CD4-positive, alpha-beta T cell treated with Interleukin-17A for 1 hour (primary cell): ENCODE measurements at places on chromosomes 3 and 15.

- DNase-seq = no peak
Measured at GRCh38 chr3:66997560-66998112, 471 bp upstream of the KBTBD8 start.

DNA sequence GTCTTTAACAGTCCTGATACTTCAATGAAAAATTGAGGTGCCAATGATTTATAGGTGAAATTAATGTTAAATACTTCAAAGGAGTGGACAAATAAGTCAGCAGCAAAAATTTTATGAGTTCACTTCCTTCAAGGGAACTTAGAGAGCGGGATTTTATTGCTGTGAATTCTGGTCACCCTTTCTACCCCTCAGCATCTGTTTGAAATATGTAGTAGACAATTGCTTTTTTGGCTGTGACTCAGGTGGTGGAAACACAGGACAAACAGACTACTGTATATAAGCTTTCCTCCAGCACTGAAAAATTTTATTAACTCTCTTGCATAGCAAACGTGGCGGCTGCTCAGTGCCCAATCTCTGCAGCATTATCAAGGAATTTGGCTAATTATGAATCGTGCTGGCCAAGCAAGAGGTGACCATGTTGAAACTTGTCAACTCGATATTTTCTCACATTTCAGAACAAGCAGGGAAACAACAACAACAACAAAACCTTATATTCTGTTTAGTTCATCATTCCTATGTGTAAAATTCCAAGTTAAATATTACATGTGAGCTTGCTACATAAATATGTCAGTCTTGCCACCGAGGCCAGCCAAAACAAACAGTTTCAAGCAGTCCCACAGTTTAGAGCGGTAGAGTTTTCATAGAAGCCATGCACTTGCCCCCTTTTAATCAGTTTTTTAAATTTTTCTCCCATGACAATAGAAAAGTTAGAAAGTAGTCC lies 420.2 kb downstream of the FOXP1 start:
- DNase-seq = no peak

DNA sequence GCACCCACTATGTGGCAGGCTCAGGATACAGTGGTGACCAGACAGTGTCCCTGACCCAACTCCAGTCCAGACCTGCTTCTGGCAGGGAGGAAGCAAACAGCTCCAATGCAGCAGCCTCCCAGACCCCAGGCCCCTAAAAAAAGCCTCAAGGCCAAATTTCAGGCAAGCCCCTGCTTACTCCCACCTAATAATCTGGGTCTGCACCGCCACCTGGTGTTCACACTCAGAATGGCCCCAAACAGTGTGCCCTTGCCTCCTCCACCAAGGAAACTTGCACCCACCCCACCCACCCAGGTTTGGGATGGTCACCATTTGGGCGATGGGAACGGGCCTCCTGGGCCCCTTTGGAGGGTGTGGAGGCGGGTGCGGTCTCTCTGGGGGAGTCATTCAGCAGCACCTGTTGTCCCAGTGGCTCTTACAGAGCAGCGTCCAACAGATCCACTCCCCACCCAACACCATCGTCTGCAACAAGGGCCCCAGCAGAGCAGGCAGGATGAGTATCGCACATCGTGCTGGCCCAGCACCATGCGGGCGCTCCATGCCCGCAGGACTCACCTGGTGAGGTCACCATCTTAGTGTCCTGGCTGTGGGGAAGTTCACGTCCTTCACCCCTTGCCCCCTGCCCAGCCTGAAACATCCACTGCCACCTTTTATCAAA lies 17.3 kb downstream of the C3orf18 start:
- peak; percentile 73 for DNase-seq

GRCh38 chr15:29139540-29140459 lies 129.8 kb downstream of the NSMCE3 start:
- peak; percentile 32 for DNase-seq

- no peak for DNase-seq
Measured at GRCh38 chr3:37625690-37626360, 235.9 kb upstream of the CTDSPL start.

DNA sequence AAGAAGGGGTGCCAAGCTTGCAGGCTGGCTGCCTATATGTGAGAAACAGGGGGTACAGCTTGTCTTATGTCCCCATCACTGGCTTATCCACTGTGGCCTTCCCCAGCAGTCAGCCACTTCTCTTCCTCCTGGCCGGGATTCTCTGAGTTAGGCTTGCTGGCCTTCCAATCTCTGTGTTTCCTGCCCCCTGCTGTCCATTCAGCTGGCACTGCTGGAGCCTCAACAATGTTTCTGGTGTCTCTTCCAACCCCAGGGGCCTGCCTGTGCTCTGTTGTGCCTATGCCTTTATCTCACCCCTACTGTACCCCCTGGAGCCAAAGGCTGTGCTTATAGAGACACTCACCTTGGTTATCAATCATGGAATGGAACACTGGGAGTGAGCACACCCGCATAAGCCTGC lies 36.5 kb downstream of the ANAPC13 start:
- DNase-seq = no peak

GRCh38 chr15:93894438-93895036 lies 336.8 kb upstream of the MCTP2 start:
- DNase-seq = no peak

DNA sequence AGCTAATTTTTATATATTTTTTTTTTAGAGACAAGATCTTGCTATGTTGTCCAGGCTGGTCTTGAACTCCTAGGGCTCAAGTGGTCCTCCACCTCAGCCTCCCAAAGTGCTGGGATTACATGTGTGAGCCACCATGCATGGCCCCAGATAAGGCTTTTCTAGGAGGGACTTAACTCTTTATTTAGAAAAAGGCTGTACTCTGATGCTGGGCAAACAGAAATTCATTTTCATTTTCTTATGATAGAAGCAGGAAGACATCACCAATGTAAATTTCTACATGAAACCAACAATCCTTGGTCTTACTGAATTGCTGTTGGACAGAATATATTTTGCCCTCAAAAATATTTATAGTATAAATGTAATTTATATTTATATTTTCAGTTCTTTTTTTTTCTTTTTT lies 9.6 kb downstream of the NIPA1 start:
- no peak for DNase-seq

DNA sequence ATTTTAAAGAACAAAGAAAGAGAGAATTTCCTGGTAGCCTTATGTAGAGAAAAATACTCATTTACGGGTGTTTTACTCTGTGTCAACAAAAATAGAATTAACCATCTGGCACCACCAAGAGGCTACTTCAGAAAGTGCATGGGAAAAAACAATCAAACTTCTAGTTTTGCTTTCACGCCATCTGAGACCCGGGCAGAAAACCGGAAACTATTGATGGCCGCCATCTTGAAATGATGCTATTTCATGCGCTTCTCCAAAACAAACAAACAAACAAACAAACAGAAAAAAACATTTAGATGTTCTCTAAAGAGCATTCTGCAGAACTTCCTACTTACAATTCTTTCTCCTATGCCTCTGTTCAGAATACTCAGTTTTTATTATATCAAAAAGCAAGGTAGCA lies 49.4 kb upstream of the SYNPR start:
- no peak for DNase-seq

DNA sequence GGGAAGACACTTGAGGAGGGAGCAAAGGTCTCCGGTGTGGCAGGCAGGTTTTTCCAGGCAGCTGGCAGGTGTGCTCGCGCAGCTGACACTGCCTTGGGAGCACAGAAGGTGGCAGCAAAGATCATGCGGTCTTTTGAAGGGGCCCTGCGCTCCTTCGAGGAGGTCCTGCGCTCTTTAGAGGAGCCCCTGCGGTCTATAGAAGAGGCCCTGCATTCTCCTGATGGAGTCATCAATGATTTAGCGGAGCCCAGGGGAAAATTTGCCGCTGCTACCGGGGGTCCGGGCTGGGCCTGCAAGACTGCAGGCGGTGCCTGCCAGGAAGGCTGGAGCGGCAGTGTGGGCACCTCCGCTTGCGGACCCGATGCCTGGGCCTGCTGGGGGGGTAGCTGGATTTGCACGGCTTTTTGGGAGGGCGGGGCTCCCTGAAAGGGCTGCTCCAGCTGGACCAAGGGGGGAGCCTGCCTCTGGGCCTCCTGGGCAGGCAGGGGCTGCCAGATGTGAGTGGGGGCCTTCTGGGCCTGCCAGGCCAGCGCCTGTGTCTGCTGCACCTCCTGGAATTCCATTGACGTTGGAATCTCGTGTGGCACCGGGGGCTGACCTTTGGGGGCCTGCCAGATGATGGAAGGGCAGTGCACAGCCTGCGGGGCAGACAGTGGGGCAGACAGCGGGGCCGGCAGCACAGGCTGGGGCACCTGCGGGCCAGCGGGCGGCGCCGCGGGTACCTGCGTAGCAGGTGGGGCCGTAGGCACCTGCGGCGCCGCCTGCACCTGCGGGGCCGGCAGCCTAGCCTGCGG lies 2.1 kb downstream of the MAGEL2 start:
- no peak for DNase-seq

DNA sequence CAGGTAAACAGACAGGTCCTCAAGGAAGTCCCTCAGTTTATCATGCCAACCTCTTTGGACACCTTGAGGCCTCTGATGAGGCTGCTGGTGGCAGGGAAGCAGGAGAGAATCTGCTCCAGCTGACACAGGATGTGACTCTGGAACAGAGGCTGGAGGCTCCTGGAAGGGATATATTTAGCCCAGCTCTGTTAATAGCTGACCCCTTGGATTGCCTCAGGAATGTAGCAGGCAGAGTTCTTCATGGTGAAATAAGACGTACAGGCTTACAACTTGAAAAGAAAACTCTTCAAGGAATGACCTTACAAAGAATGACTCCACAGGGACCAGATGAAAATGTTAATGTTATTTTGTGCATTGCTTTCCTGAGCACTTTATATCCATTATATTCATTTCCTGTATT lies 90.5 kb downstream of the AQP9 start:
- no peak for DNase-seq

- DNase-seq = no peak
Measured at GRCh38 chr15:100898152-100898490, 18.5 kb downstream of the ALDH1A3 start.

DNA sequence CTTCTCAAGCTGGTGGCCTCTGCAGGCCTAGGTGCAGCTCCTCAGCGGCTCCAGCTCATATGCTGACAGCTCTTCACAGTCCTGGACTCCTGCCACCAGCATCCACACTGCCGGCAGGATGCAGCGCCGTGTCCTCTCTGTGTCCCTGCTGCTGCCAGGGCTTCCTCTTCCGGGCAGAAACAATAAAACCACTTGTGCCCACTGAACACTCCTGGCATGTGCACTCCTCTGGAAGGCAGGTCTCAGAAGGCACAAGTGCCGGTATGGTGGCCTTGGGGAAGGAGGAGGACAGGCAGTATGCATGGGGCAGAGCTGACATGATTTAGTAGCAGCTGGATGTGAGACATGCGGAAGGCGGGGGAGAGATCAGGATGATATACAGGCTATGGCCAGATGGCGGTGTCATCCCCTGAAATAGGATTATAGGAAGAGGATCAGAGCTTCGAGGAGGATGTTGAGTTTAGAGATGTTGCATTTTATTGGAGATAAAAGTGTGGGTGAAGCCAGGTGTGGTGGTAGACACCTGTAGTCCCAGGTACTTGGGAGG lies 7.5 kb upstream of the MAN2A2 start:
- DNase-seq = no peak

DNA sequence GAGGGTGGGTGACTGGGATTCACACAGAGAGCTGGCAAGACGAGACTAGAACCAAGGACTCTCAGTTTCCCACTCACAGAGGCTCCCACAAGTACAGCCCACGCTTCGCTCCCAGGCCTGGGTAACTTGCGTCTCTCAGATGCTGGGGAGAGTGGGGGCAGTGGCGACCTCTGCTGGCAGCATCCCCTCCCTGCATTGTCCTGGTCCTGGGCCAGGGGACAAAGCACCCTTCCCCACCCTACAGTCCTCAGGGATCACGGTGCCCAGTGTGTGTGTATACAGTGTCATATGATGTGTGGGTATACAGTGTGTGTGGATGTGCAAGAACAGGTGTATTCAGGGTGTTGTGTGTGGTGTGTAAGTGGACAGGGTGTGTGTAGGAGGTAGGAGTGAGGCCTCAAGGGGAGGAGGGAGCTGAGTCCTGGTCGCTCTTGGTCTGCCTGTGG lies 12.8 kb downstream of the VILL start:
- peak; percentile 69 for DNase-seq

- no peak for DNase-seq
Measured at GRCh38 chr3:60758171-60758570, 493.1 kb downstream of the FHIT start.

DNA sequence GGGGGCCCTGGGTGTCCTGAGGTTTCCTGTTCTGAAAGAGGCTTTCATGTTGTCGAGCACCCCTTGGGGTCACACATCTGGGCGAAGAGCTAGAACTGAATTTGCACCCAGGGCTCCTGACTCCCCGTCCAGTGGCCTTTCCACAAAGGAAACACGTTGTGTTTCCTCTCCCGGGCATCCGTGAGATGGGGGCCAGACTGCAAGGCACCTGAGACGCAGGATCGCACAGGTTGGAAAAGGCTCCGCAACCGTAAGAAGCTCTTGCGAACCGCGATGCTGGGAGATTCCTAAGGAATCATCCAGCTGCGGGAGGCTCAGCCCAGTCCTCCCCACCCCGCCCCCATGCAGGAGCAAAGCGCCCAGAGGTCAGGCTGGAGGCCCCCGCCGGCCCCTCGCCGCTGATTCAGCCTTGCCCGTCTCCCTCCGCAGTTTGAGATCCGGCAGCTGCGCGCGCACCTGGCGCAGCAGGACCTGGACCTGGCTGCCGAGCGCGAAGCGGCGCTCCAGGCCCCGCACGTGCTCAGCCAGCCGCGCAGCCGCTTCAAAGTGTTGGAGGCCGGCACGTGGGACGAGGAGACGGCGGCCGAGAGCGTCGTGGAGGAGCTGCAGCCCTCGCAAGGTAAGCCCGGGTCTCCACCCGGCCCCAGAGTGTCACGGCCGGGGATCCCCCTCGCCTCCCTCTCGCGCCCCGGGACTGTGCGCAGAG lies 119.6 kb downstream of the ETFA start:
- no peak for DNase-seq

- no peak for DNase-seq
Measured at GRCh38 chr3:148748283-148748682, 50.6 kb downstream of the AGTR1 start.

- no peak for DNase-seq
Measured at GRCh38 chr3:66381626-66382025, 119.2 kb downstream of the LRIG1 start.

- DNase-seq = no peak
Measured at GRCh38 chr3:175211466-175211865, 352.3 kb downstream of the NAALADL2 start.

- no peak for DNase-seq
Measured at GRCh38 chr3:76965122-76965725, 74.7 kb upstream of the ROBO2 start.

DNA sequence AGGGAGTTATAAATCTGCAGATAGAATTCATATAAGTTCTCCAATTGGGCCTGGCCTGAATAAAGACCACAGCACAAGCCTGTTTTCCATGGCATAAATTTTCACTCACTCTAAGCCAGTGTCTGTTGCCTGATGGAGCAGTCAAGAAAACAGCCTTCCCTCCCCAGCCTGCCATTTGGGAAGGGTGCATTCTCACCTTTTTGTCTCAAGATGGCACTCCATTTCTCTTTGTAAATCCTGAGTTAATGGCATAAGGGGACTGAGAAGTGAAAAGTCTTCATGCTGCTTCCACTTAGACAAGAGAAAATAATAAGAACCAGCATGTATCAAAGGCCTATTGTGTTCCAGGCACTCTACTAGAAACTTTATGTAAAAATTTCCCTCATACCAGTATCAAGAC lies 115.6 kb upstream of the MANF start:
- no peak for DNase-seq
